Glutamatergic neuron (in vitro differentiated cells): ENCODE measurements at places on chromosomes 3 and 15. TPM values are rescaled to one million over a fixed set of nuclear protein-coding genes. Genes with fewer than 3 reads are reported as not detected.
A peak's percentile ranks its signal among the peaks of the same experiment; 100 is the strongest.

DNA sequence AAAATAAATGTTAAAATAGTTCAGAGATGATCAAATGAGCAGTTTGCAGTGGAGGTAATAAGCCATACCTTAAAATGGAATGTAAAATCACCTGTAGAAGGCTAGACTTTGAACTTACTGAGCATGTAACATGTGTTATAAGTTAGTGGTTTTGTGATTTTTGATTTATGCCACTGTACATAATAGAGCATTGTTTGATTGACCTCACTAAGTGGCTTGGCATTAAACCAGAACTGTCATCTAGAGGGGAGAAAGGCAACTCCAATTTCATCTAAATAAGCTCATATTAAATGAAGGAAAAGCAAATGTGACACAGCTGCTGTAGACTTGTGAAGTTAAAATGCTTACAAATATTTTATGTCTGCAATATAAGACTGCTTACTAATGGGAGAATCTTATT lies 387.9 kb downstream of the ZIC1 start:
- no peak for DNase-seq

DNA sequence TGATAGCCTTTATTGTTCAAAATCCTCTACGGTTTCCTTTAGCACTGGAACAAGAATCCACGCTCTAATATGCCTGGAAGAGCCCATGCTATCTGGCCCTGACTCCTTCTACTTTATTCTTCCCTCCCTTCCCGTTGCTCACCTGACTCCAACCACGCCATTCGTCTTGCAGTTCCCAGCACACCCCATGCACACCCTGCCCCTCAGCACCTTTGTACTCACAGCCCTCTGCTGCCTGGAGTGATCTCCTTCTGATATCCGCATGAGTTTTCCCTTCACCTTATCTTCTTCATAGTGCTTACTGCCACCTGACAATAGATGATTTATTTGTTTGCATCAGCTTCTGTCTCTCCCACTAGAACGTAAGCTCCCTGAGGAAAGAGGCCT lies 16.6 kb upstream of the BCL2A1 start:
- no peak for DNase-seq

GRCh38 chr15:33182926-33183325 lies 11.6 kb downstream of the FMN1 start:
- DNase-seq: no peak

Gene IGF2BP2
- 118 TPM for total RNA-seq

DNA sequence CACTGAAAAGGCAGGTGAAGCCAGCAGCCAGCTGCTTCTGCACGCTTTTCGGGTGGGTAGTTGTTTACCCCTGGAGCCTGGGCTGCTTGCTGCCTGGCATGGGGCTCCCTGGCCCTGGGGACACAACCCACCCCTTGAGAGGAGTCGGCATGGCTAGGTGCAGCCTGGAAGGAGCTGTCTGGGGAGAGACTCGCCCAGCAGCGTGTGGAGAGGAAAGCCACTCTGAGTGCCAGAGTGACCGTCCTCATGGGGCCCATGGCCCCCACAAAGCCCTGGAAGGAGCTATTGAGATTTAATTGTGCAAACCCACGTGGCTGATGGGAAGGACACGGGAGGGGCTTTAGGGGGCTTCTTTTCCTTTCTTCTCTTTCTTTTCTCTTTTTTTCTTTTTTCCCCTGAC lies 137.5 kb downstream of the OPA1 start:
- no peak for DNase-seq

Gene GMNC
- total RNA-seq: 0.64 TPM

DNA sequence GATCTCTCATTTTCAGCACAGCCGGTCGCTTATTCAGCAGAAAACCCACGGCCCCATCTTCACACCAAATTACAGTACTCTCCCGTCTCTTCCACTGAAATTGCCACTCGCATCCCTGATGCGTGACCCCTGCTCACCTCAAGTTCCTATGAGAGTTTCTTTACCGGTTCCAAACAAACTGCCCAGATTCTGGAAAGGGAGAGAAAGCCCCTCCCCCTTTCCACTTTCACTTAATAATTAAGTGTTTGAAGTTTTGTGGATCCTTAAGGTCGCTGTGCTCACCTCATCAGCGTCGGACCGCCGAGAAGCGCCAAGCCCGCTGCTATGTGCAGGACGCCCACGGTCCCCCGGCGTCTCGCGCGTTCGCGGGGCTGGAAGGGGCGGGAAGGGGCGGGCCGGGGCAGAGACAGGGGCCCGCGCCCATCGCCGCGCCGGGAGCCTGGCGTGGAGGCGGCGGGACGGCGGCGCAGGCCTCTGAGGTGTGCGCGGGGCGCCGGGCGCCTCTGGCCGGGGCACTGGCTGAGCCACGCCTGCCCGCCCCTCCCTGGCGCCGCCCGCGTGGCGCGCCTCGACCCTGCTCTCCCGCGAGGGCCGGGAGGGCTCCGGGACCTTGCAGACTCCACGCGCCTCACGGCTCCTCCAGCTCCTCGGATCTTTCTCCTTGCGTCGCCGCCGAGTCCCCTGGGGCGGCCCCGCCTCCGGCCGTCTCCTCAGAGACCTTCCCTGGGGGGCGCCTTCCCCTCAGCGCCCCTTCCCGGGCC lies at the start of gene GPR156:
TSS of gene GPR156 (minus strand) at position 476 of the 761 bp plus-strand sequence. CDS start 41,124 bp downstream, outside the sequence.
- peak; percentile 35 for DNase-seq
